ENCODE measurements at places on chromosomes 5 and 9.
A peak's percentile ranks its signal among the peaks of the same experiment; 100 is the strongest.

- DNase-seq: peak; percentile 1
Measured at GRCh38 chr9:22617156-22617555, 170.5 kb downstream of the DMRTA1 start.

DNA sequence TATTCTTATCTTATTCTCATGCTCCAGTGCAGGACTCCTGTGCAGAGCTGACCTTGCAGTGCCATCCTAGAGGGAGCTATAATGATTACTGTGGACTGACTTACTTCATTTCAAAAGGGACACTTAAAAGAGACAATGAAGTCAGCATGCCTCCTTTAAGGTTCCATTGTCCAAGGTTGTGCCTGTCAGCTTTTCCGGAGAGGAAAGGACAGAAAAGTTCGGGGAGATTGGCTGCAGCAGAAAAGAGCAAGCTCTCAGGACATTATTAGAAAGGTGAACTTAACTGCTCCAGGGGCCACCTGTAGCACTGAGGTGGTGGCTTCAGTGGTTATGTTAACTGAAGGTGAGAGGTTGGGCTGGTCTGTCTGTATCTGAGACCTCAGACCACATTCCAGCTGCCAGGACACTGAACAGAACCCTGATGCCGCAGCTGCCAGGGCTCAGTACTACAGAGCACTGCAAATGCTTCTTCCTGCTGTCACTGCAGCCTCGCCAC lies 112.9 kb downstream of the ST8SIA4 start:
- no peak for DNase-seq

DNA sequence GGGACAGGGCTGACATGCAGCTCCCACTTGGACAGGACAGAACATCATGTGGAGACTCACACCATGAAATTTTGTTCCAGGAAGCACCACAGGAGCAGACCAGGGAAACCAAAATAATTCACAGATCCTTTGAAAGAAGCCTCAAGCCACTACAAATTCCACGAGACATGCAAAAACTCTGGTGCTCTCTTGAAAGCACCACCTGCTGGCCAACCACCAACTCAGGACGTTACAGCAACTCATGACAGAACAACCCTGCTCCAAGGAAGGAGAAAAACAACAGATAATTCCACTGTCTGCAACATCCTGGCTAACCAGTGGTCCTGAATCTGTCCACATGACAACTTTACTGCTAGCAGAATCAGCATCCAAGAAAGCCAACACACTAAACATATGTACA lies 516.0 kb downstream of the SPATA31D1 start:
- no peak for DNase-seq

DNA sequence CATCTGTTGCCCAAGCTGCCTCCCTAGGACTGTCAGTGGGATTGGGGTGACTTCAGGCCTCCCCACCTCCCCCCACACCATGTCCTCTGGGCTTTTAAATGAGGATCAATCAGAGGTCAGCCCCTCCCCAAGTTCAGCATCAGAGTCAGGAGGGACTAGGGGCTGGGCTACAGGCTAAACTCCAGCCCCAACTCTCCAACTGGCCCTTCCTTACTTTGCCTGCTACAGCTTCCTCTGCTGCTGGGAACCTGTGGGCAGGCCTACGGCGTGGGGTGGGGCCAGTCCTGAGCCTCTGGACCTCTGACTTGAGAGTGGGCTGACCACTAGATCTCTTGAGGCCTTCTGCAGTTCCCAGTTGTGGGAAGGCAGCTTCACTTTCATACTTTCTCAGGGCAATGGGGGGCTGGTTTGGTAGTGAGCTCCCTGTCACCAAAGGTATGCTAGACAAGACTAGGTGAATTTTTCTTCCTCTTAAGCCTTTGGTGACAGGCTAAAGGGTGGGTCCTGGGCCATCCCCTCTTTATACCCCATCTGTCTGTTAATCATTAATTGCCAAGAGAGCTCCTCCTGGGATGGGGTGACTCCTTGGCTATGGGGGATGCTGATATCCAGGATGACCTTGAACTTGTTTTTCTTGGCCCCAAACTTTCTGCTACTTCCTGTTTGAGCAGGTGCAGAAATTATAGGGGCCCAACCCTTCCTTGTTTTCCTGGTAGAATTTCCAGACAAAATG lies 10.8 kb upstream of the DAB2IP start:
- DNase-seq: no peak

GRCh38 chr5:78985116-78985724 lies at the start of gene ARSB:
ARSB (minus strand) TSS chr5:78985310; CDS start chr5:78985248, 62 bp downstream.
- peak; percentile 65 for DNase-seq

DNA sequence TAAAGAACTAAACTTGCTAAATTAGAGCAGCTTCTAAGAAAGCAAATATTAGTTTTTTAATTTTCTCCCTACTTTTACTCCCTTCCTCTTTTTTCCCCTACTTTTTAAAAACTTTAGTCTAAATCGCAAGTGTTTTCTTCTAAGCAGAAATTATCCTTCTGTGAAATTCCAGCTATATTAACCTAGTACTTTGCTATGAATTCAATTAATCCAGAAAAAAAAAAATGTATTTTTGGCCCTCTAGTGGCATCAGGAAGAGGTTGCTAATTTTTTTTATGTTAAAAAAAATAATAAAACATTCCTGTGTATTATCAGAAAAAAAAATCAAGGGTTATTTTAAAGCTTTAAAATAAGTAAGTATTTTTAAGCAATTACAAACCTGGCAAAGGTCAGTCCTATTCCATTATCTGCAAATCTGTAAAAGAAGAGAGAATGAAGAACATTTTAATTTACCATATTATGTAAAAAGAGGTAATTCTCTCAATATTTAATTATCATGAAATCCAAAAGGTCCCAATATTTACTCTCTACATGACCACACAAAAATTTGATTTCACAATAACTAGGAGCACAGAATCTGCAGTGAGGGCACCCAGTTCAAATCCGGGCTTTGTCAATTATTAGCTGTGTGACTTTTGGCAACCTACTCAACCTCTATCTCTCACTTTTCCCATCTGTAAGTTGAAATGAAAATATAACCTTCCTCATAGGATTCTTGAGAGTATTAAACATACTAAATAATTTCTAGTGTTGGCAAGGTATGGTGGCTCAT lies 52.0 kb downstream of the CEMIP2 start:
- no peak for DNase-seq

GRCh38 chr9:83219154-83219923 lies 156.4 kb upstream of the RASEF start:
- peak; percentile 89 for DNase-seq

DNA sequence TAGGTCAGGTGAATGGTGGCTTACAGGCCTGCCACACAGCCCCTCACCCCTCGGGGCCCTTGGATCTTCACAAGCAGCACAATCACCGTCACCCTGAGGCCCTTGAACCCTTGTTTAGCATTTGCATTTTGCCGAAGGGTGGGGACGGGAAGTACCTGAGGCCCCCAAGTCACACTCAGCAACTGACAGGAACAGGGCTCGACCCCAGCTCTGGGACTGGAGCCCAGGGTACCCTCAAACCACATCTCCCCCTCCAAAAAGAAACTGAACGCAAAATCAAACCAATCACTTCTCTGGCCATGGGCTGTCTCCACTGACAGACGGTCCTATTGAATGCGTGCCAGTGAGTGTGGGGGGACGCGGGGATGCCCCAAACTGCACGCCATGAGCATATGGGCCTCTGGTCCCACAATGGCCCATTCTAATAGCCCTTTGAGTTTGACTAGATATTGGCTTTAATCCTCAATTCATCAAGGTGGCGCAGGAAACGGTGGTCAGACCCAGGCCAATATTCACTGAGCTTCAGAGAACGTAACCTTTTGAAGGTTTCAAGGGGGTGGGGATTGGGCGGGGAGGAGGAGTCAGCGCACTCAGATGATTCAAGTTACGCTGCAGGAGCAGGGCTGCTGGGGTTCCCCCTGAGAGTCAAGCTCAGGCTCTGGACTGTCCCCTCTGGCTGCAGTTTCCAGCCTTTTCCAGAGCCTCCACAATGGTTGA lies 176.0 kb downstream of the DAB2IP start:
- no peak for DNase-seq

DNA sequence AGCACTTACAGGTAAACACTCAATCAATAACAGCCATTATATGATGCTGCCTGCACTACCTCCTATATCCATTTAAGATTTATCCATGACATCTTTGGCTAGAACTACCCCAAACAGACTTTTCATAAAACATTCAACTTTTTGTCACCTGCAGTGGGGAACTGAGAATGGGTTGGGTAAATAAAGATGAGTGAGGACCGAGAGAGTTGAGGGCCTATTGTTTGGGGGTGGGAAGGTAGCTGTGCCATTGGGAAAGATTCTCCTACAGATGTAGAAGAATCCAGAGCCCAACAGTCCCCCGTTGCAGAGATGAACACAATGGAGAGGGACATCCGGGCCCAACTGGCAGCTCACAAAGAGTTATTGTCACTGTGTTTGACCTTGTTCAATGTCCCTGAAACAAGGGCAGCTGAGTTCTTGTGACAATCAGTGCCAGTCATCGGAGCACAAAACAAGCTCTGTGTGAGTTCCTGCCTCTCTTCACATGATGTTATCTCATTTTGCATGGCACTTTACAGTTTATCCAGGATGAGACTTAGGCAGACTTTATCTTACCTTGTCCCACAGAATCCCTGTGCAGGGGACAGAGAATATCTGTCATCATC lies 11.5 kb upstream of the SLC31A2 start:
- no peak for DNase-seq

DNA sequence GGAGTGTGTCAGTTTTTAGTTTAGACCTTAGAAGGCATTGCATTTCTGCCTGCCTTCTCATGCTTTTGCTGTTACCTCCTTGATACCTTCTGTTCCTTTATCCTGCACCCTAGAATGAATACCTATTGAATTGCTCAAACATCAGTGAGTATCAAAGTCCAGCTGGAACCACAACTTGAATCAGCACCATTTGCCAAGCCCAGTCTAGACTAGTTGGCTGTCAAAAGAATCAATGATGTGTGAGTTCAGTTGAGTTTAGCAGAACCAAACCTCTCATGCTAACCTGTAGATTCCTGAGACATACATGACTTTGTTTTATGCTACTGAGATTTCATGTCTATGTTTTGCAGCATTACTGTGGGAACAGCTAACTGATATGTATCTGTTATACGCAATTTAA lies 116.6 kb downstream of the FAM170A start:
- DNase-seq: no peak

- DNase-seq: peak; percentile 85
Measured at GRCh38 chr5:126054577-126055347, 368.4 kb upstream of the GRAMD2B start.

GRCh38 chr9:83097633-83098032 lies 34.7 kb upstream of the RASEF start:
- no peak for DNase-seq

- peak; percentile 91 for DNase-seq
Measured at GRCh38 chr5:127079994-127080491, 6.7 kb upstream of the C5orf63 start.

GRCh38 chr5:59058969-59059687 lies 476.3 kb downstream of the RAB3C start:
- no peak for DNase-seq

DNA sequence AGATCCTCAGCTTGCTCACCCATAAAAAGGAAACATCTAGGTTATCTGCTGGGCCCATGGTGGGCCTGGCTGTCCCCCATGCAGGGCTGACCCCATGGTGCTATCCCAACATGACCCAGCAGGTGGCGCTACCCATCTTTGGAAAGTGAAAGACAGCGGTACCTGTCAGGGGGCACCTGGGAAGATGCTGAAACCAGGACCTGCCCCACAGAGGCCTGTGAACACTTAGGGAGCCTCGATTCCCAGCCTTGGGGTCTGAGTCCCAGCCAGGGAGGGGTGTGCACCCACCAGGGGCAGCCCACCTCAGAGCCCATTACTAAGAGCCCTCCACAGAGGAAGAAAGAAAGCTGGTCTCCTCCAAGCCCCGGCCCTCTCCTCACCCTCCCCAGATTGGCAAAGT lies 46.6 kb upstream of the IPPK start:
- DNase-seq: peak; percentile 78

- no peak for DNase-seq
Measured at GRCh38 chr9:1001838-1002237, 25.4 kb downstream of the DMRT3 start.

DNA sequence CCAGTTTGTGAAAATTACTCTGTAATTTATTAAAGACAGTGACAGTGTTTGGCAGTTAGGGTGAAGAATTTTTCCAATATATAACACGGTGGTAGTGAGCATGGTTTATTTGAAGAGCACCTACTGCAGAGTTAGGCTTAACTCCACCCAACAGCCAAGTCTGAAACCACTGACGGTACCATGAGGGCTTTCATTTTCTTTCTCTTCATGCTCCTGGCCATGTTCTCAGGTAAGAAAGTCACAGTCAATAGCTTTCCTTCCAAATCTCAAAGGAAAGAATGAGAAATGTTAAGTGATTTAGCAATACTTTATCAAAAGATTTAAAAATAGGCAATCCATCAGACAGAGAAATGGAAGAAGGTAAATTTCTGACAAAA lies at the start of gene MARCOL:
Gene MARCOL, plus strand, starts transcription at position 108 of the 377 bp plus-strand sequence. Its CDS starts 73 bp downstream, at position 181.
- no peak for DNase-seq

DNA sequence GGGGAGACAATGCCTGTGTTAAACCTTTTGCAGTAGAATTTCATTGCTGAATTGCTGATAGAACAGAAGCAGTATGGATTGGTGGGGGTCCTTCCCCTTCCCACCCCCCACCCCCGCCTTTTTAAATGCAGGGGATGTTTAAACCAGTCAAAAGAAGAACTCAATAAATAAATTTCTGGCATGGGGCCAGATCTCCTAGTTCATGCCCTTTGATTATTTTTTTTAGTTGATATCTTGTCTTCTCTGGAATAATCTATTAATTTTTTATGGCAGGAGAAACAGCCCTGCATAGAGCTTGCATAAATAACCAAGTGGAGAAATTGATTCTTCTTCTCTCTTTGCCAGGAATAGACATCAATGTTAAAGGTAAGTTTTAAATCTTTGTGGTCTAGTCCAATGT lies 72.8 kb downstream of the SLF1 start:
- DNase-seq: no peak

DNA sequence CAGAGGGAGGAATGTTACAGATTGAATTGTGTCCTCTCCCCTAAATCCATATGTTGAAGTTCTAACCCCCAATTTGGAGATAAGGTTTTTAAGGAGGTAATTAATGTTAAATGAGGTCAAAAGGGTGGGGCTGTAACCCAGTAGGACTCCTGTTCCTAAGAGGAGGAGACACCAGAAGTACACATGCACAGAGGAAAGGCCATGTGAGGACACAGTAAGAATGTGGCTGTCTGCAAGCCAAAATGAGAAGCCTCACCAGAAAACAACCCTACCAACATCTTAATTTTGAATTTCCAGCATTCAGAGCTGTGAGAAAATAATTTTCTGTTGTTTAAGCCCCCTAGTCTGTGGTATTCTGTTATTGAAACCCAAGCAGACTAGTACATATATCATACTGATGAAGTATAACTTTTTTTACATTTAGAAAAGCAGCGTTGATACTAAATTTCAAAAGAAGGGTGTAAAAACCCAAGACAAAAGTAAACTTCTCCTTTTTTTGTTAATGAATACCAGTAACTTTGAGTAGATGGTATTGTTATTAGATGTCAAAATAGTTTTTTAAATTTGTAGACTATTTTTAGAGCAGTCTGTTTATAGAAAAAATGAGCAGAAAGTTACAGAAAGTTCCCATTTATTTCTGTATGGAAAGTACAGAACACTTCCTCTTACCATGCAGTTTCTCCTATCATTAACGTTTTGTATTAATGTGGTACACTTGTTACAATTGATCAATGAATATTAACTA lies 25.1 kb downstream of the RNF180 start:
- no peak for DNase-seq

GRCh38 chr5:61599370-61600122 lies 267.5 kb downstream of the ZSWIM6 start:
- DNase-seq: no peak
